ENCODE measurements at places on chromosomes 6 and 20.
A peak's percentile ranks its signal among the peaks of the same experiment; 100 is the strongest.

DNA sequence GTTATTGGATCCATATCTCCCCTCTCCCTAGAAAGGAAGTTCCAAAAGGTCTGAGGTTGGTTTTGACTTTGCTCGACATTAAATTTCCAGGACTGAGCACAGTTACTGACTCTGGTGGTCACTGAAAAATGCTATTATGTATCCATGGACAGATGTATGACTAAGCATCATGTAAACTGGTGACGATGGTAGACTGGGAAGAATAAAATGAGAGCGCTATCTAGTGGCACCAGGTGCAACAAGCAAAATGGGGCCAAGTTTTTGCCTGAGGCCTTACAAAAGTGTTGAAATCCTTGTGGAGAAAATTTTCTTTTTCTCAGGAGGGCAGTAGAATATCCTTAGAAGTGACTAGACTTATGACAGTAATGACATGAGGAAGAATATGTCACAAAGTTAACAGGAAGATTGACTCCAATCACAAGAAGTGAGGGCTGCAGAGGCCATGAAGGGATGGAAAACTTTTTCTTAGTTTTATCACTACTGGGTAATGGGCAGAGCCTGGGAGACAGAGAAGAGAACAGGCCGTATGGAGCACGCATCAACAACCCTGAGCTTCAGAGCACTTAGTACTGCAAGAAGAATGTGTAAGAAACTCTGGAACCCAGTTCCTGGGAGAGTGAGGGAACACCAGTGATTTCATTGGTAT is 88.9 kb upstream of the ELOVL5 start:
- DNase-seq: peak; percentile 83

DNA sequence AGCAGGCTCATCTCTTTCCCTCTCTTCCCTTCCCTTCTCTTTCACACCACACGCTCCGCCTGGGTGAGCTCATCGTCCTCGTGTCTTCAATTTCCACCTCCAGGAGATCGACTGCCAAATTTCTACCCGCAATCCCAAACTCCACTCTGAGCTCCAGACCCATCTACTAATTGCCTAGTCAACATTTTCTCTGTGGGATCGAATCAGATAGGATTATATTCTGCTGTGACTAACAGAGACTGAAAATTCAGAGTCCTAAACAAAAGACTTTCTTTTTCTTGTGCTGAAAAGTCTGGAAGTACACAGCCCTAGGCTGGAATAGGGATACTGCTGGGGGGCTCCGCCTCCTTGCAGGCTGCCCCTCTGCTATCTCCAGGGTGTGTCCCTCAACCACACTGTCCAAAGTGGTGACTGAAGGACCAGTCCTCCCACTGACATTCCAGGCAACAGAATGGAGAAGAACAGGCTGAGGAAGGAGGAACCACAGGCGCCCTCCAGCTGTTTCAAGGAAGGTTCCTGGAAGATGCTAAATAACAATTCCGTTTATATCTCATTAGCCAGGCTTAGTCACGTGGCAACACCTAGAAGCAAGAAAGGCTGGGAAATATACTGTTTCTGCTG is 5.0 kb upstream of the HSPA12B start:
- no peak for DNase-seq

GRCh38 chr6:157614026-157614568 is 208.9 kb upstream of the SNX9 start:
- no peak for DNase-seq

GRCh38 chr6:35496841-35497570 is at the start of gene TEAD3:
Gene TEAD3, minus strand, starts transcription at chr6:35497079.
- no peak for DNase-seq
